ENCODE measurements at places on chromosomes 3 and 15.

- DNase-seq: no peak
Observed at GRCh38 chr15:70251246-70251990, 153.7 kb upstream of the TLE3 start.

DNA sequence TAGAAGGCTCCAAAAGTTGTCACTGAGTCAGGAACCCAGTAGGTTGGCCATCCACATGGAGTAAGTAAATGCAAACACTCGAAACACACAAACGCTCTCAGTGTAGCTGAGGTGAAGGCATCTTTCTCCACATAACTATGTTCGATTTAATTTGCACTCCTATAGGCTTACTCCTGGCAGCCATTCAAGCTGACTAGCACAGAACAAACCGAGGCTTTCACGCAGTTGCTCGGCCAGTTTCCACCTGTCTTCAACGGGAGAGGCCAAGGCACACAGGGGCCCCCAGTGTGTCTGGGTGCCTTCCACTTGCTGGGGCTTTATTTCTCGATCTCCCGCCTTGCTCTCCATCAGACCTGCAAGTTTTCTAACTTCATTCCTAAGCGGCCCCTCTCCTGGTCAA is 18.9 kb downstream of the RGMA start:
- no peak for DNase-seq

DNA sequence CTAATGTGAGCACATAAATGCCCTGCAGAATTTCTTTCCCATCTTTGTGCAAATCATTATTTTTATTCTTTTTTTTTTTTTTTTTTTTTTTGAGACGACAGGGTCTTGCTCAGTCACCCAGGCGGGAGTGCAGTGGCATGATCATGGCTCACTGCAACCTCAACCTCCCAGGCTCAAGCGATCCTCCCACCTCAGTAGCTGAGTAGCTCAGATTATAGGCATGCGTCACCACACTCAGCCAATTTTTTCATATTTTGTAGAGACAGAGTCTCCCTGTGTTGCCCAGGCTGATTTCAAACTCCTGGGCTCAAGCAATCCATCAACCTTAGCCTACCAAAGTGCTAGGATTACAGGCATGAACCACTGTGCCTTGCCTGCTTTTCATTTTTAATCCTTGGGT is 22.9 kb downstream of the DAG1 start:
- DNase-seq: no peak

DNA sequence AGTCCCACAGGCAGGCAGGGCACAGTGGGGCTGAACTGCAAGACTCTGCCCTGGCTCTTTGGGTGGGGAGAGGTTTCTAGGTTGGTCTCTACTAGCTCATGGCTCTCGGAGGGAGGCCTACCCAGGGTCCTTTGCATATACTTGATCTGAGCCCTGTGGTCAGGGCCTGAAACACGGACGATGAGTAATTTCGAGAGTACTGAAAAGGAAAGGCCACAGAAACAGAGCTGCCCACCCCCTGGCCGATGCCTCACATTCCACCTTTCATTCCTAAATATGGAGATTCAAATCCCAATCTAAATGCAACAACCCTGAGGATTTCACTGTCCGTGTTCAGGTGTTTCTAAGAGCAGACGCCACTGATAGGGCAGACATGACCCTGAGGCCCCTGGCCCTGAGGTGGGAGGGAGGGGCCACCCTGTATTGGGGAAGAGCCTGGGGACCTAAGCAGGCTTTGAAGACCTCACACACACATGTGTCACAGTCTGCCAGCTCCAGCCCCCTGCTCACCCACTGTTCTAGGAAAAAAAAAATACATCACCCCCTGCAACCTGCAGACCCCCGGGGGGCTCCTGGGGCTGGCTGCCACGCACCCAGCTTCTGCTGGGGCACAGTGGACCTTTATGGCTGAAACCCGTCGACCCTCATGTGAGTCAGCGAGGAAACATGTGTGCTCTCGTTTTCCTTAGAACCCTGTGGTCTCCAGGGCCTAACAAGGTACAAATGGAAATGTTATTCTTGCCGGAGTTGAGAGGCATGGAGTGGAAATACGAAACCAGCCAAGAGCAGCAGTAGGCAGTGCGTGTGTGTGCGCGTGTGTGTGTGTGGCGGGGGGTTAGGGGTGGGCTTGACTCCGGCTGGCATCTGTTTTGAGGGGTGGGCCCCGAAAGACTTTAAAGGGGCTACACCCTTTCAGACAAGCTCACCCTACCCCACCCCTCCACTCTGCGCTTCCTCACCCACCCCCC is 112.7 kb downstream of the CHSY1 start:
- no peak for DNase-seq

- DNase-seq: no peak
Observed at GRCh38 chr3:156050918-156051317, 69.5 kb upstream of the KCNAB1 start.

- no peak for DNase-seq
Observed at GRCh38 chr3:175002732-175003143, 143.6 kb downstream of the NAALADL2 start.

- no peak for DNase-seq
Observed at GRCh38 chr15:69914040-69914439, 183.7 kb downstream of the TLE3 start.

GRCh38 chr3:53809267-53809666 is 37.0 kb downstream of the CHDH start:
- no peak for DNase-seq

- DNase-seq: peak; percentile 74
Observed at GRCh38 chr3:195863121-195864061, 45.0 kb downstream of the TNK2 start.

Data from pulmonary artery endothelial cell (primary cell).